ENCODE measurements at places on chromosomes 6 and 20.

DNA sequence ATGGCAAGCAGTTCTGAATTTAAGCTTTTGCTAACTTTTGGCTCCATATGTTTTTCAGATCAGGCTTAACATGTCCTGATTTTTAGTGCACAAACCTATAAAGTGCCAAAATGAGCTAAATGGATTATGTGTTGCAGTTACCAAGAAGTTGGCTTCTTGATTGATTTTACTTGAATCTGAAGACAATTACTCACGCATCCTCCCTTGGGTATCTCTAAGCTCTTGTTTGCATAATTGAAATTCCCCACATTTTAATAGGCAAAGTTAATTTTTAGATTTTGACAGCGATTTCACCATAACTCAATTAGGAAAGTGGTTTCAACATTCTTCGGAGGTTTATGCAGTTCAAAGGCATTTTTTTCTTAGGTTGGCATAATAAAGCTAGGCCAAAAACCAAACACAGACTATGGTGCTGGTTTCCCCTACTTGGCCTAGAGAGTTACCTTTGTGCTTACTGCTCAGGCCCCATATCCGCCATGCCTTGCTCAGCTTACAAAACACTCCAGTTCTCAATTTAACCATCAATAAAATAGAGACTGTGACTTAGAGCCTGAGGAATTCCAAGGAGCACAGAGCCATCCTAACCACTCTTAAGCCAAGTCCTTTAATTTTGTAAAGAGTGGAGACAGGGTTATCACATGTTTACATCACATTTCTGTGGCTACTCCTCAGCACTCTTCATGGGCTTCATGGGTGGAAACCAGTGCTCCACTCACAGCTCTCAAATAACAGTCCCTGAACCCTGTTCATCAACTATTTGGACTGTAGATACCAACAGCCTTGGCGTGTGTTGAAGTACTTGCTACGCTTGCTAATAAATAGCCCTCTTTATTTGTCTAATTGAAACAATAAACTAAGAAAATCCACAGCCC lies 32.1 kb downstream of the LAMA4 start:
- peak; percentile 86 for DNase-seq

- no peak for DNase-seq
Observed at GRCh38 chr6:68192988-68193387, 442.1 kb upstream of the ADGRB3 start.

DNA sequence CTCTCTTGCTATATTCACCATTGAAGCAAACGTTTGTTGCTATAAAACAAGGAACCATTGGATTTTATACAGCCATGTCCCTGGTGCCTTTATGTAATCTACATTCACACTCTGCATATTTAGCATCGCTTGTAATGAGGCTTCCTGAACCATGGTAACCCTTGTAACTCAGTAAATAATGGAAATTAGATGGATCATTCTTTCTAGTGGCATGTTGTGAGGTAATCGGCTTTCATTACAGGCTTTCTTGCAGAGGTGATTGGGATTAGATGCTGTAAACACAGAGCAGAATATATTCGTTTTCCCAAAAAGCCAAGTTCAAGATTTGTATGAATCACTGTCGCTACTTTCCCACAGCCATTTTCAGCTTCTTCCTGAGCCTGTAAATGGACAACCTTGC lies 36.1 kb downstream of the SMPDL3A start:
- DNase-seq = no peak

DNA sequence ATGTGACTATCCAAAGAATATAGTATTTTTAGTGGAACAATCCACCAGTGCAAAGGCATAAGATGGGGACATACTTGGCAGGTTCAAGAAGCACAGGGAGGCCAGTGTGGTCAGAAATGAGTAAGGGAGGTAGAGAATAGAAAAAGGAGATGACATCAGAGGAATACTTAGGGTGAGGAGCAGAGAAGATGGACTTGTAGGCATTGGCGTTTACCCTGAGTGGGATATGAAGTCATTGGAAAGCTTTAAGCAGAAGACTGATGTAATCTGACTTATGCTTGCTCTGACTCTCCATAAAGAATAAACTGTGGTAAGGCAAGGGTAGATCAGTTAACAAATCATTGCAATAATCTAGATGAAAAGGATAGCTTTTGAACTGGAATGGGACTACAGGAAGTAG lies 228.7 kb downstream of the GJA1 start:
- DNase-seq = no peak

DNA sequence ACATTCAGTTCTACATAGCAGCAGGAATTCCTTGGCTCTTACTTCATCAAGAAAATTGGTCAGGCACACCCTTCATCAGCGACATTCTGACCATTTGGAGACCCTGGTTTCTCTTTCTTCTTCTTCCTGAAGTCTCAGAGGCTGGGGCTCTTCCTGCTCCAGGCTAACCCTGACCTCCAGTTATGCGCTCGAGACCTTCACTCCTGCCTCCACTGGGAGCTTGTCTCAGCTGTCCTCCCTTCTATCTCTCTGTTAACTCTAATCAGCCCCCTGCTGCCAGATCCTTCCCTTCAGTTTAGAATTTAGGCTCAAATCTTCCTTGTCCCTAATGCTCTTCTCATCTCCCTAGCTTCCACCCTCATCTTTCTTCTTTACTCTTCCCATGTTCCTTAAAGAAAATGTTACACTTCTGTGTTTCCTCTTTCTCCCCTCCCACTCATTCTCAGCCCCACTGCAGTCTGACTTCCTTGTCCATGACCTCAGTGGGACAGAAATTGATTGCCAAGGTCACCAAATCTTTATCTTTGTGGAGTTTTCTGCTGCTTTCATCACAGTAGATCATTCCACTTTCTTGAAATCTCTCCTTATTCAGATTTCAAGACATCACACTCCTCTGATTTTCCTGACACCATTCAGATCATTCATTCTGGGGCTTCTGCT lies 8.4 kb upstream of the HLA-DOA start:
- no peak for DNase-seq

DNA sequence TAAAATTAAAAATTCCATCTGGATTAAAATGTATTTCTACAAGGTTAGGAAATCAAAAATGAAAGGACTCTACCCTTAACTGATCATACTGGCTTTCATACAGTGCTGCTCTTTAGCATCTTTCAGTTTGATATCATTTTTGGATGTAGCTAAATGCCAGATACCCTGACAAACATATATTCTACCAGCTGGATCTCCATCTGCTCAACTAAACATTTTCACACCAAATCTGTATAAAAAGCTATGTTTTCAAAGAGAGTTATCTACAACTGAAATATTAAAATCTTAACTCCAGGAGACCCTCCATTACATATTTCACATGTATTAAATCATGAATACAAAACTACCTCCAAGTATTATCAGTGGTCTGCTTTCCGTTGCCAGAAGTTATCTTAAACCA lies 95.7 kb downstream of the EPHA7 start:
- DNase-seq = no peak

DNA sequence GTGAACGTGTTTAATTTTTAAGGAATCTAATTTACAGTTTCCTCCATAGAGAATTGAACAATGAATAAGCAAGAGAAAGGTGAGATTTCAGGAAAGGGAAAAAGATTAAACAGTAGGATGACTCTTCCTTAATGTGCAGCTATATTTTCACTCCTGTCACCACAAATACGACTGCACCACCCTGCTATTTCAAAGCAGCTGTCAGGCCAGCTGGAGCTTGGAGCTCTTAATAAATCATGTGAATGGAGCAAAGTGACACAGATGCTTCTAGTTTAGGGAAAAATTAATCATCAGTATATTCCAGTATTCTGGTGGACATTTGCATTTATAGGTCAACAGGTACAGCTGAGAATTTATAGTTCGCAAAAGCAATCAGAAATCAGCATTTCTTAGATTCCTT lies 56.5 kb upstream of the PKIB start:
- no peak for DNase-seq

DNA sequence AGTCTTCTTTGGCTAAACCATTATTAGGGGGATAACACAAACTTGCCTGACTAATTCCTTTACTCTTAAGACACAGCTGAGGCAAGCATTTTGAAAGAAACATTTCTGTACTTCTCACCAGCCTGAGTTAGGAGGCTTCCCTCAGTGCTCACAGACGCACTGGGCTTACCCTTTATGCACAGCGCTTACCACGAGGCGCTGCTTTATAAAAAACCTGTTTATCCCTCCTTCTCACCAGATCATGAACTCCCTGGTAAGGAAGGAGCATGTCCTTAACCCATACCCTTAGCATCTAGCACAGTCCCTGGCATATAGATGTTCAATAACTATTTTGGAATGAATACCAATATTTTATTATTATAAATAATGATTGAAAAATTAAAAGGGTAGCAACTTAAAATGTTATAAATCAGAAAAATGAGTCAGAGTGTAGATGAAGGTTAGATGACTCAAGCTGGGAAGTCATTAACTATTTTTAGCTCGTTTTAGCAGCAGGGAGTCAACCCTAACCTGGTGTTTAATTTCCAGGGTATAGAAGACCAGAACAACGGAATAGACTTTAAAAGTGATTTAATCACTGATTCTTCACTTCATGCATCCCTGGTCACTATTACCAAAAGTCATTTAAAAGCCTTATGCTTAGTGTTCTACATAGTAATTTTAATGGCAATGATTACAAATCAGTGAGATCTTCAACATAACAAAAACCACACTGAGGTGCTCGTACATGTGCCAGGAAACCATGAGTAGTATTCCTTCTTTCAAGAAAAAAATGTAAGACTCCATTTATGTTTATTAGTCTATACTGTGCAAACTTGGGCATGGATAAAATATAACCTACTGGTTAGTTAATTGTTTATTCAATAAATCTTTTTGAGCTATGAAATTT lies 4.1 kb upstream of the TPD52L1 start:
- peak; percentile 29 for DNase-seq

DNA sequence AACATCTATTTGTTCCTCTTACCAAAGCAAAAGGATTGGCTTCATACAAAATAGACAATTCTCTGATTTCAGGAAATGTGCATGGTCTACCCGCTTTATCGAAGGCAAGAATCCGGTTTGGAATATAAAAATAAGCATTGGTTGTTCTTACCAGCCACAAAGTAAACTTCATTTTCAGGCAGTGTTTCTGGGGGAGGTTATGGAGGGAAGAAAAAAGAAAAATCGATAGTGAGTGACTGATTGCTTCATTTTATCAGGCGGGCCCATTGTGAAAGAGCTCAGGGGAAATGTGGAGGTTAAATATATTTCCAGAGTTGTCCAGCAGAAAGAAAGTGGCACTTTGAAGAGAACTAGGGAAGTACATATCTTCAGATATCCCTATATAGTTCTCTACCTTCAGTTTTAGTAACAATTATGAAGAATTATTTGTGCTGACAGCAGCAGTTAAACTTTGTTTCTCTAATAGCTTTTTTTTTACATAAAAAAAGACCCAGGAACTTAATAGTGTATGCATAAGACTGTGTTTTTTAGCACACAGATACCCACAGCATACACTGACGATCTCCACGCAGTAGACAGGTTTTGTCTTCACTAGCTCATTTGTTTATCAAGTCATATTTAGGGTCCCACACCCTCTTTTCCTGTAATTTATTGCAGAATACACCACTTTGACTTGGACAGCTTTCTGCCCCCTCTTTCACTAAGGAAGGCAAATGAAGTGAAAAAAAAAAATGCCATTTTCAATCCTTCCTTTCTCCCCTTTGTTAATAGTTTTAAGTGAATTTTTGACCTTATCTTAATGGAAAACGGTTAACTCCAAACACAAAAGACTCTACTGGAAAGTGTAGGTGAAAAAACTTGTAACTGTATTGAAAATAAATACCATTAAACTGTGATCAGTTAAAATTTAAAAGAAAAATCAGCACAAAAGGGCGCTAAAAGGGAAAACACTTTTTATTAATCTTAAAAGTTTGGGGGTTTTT lies 2.9 kb downstream of the POU3F2 start:
- DNase-seq = no peak

GRCh38 chr20:59616306-59616705 lies 12.0 kb downstream of the PHACTR3 start:
- DNase-seq = no peak

DNA sequence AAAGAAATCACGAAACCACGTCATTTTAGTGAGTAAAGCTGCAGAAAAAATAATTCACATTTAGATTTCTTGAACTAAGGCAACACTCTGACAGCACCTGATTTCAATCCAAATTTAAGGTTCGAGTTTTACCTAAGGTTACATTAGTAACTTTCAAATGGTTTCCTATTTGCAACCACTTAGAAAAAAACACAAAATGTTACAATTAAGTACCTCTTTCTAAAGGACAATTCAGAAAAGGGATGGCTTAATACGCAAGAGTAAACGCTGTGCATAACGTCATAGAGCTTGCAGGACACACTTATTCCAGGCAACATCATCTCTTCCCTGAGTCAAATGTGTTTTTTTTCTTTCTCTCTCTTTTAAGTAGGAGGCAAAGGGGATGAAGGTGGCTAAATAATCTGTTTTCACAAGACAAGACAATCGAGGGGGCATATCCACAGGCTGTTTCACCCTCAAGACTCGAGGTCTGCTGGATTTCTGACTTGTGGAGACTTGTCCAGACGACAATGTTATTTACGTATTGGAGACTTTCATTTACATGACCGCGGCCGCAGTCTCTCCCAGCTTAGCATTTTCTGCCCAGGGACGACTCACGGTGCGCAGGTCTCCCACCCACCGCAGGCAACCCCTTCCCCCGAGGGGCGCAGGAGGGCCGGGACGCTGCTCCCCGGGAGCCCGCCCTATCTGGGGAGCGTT lies 86.0 kb downstream of the SESN1 start:
- peak; percentile 52 for DNase-seq

DNA sequence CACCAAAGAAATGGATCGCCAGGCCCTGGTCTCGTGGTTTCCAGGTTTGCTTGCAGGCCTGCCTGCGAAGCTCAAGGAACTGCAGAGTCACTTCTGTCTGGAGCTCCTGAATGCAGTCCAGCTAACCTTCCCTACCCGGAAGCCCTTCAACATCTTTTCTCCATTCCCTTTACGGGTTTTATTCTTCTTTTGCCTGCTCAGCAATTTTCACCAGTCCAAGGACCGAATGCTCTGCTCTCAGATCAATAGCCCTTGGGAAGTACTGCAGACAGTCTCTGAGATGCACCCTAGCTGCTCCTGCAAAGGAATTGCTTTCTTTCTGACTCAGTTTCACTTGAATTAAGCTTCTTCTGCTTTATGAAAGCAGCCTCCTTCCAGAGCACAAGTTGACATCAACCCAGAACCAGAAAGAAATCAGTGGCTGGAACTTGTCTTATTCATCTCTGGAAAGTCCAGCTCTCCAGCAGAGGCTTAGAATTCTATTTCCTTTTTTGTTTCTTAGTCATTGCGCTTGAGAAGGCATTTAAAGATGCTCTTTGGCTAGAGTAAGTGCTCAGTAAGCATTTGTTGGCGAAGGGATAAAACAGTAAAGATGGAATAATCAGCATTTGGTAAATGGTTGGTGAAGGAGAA lies 18.7 kb upstream of the YWHAB start:
- DNase-seq = no peak

GRCh38 chr6:105430685-105431084 lies 27.8 kb upstream of the PREP start:
- no peak for DNase-seq

GRCh38 chr6:75446241-75446880 lies 47.2 kb downstream of the FILIP1 start:
- DNase-seq = no peak

- peak; percentile 50 for DNase-seq
Observed at GRCh38 chr6:26388014-26388413, 5.1 kb downstream of the BTN2A2 start.

Data from EL (cell line).